ENCODE measurements at places on chromosomes 6 and 20.

- no peak for DNase-seq
These were observed 45.3 kb upstream of the SMIM8 start for GRCh38 chr6:87277123-87277522.

- no peak for DNase-seq
These were observed 109.5 kb upstream of the NFATC2 start for GRCh38 chr20:51651921-51652549.

DNA sequence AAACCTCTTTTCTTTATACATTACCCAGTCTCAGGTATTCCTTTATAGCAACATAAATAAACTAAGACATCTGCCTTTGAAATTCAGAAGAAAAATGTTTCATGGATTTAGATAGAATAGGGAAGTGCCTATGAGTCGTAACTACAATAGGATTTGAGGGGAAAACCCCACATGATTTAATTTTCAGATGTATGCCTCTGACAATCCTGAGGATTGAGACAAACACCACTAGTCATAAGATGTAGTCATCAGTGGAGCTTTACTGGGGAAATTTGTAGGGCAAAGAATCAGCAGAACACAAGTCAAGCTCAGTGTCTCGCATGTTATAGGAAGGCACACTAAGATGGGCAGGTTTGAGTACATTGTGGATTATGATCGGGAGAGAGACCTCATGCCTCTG is 566.4 kb downstream of the BMP2 start:
- no peak for DNase-seq

DNA sequence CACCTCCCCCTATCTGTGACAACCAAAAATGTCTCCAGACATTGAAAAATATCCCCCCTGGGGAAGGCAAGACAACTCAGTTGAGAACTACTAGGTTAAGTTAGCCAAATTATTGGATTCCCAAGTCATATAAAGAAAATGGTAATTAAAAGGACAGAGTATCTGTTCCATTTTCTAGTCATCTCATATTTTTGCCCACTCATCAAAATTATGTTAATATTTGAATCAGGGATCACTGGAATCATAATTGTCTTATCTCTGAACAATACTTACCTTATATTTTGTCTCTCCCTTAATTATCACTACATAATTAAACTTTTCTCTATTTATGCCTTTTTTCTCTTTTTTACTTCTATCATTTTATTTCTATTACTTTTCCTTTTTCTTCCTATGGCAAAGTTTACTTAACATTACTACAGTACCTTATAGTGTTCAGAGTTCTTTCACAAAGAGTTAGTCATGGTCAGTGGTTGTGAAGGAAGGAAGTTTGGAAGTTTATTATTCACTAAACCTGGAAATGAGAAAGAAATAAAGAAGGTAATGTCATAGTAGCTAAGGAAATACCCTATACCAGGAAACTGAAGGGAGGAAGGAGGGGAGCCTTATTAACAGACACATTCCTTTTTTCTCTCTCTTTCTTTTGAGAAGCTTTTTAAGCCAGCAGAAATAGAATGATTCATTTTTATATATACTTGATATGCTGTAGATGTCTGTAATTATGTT is 332.9 kb downstream of the COL12A1 start:
- no peak for DNase-seq

GRCh38 chr6:46356543-46356942 is 134.7 kb downstream of the RCAN2 start:
- DNase-seq: no peak
